ENCODE measurements at places on chromosomes 2 and 18.

DNA sequence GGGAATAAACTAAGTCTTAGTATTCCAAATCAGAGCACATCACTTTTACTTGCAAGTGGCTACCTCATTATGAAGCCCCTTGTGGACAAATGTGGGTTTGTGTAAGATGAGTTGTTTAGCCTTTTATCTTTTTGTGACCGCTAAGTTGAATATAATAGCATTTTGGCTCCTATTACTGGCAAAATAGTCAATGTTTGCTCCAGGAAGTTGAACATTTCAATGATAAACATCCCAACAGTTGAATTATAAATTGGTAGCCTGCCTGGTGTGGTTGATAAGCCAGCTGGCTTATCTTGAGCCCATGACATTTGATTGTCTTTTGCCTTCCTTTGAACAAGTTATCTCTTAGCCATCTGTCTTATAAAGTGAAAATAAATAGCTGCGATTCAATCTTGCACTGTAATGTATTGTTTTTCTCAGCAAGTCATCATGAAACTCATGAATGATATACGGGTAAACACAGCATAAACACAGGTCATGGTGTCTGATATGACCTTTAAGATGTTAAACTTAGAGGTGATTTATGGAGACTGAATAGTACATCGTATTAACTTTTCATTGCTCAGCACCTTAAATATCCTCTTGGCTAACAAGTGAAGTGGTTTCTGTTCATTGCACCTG, 338.4 kb downstream of the SOCS6 start:
- no peak for DNase-seq

GRCh38 chr2:204437408-204437807, 107.9 kb upstream of the PARD3B start:
- no peak for DNase-seq

DNA sequence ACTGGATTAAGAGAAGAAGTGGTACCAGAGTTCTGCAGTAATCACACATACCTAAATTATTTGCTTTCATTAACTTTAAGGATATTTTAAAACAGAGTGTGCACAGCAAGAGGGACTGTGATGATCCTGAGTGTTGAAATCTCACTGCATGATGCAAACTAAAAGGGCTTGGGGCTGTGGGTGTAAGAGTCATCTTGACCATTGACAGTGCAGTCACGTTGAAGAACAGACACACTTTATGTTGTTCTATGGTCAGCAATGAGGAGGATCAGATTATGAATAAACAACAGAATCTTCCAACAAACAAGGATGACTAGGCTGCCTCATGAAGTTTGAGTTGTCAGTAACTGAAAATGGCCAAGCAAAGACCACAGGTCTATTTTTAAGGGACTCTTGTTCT, 87.2 kb upstream of the GALNT5 start:
- peak; percentile 90 for DNase-seq

GRCh38 chr2:953975-954686, 3.5 kb downstream of the SNTG2 start:
- DNase-seq = peak; percentile 7

GRCh38 chr2:170017860-170018532, 160.0 kb upstream of the MYO3B start:
- DNase-seq = peak; percentile 58

- no peak for DNase-seq
These were observed 27.2 kb downstream of the MARCO start for GRCh38 chr2:118968961-118969733.

DNA sequence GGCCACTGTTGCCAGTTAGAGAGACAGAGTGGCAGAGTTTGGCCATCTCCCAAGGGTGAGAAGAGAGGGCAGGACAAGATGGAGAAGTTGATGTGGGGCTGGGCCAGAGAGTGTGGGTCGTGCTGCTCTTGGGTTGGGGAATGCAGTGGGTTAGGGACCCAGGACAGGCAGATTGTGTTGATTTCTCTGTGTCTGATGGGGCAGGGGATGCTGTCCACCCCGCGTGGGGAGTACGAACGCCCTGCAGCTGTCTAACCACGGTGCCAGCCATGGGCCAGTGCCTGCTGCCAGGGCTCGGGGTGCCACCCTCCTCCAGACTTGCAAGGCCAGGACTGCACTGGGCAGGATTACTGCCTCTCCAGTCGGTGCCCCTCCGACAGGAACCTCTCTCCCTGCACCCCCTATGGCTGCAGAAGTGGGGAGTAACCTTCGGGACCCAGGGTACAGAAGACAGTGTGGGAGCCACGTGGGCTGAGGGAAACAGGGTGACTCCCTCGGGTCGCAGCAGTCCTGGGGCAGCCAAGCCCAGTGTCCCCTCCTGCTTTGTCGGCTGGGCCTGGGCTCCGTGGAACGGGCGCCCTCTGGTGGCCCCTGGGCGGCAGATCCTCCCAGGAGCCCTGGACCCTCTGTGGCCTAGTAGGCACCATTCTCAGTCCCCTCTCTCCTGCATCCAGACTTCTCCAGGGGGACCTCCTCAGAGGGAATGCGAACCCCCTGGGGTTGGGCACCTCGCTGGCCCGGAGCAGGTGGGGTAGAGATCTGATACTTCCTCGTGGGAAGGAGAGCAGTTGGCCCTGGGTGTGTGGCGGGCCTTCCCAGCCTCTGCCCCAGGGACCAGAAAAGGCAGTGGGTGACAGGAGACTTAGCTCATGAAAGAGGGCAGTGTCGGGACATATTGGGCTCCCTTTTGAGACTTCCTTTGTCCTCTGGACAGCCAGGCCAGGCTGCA, 2.7 kb downstream of the GPC1 start:
- DNase-seq = peak; percentile 63
